Activated T-cell treated with anti-CD3 and anti-CD28 coated beads, Interleukin-2, amount 50 U/mL, for 72 hours (primary cell): ENCODE measurements at places on chromosomes 12 and 14. TPM values are rescaled to one million over a fixed set of nuclear protein-coding genes. Genes with fewer than 3 reads are reported as not detected.

The RPS6KA5 gene
- 30.3 TPM for total RNA-seq

The CABP1 gene
- not detected for total RNA-seq

The PLEKHG7 gene
- not detected for total RNA-seq

The DDX51 gene
- total RNA-seq = 18.3 TPM

The TTC6 gene
- total RNA-seq = not detected

The MAP3K9 gene
- total RNA-seq = 7.5 TPM

The KLHL42 gene
- total RNA-seq = 10.7 TPM

The TEX52 gene
- total RNA-seq = 0.48 TPM

GRCh38 chr12:49293056-49293956 lies 1.6 kb upstream of the PRPH start:
- no peaks in the 10 kb centered on the region for H3K36me3 ChIP-seq
- DNase-seq = no peak
- H3K4me3 ChIP-seq = no peak overlapping the region
- no peak overlapping the region for H3K27ac ChIP-seq
- H3K27me3 ChIP-seq = peaks cover 44% of the 10 kb centered on the region

GRCh38 chr14:23167116-23167847 lies 16.2 kb downstream of the SLC7A8 start:
- no peaks in the 10 kb centered on the region for H3K36me3 ChIP-seq
- DNase-seq = no peak
- no peaks in the 10 kb centered on the region for H3K4me1 ChIP-seq
- H3K27ac ChIP-seq = no peak overlapping the region
- H3K27me3 ChIP-seq = no peaks in the 10 kb centered on the region

- H3K4me3 ChIP-seq = peak overlapping the region; percentile 91
- H3K27me3 ChIP-seq = no peaks in the 10 kb centered on the region
- peaks cover 8% of the 10 kb centered on the region for H3K36me3 ChIP-seq
- DNase-seq = no peak
- H3K27ac ChIP-seq = no peak overlapping the region
Measured at GRCh38 chr12:124929649-124930419, 15.4 kb upstream of the UBC start.

- H3K36me3 ChIP-seq = no peaks in the 10 kb centered on the region
- H3K4me1 ChIP-seq = no peaks in the 10 kb centered on the region
- no peak for DNase-seq
- peaks cover 5% of the 10 kb centered on the region for H3K27me3 ChIP-seq
- no peak overlapping the region for H3K4me3 ChIP-seq
Measured at GRCh38 chr12:77166696-77167095, 101.3 kb upstream of the E2F7 start.

DNA sequence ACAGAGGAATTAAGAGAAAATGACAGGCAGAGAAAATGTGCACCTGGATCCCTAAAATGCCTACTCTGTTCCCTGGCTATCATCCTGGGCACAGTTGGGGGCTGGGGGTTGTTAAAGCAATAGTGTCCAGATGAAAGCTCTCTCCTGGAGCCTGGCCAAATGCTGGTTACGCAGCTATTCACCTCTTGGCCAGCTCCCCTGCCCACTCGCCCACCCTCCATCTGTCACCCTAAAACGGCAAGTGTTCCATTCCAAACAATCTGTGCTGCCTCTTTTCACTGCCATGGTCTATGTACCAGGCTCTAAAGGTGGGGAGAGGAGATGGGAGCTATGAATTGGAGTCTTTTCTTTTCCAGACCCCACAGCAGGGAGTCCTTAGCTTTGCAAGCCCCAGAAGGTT lies 24.7 kb upstream of the NPFF start:
- H3K4me3 ChIP-seq = no peak overlapping the region
- H3K27ac ChIP-seq = no peak overlapping the region
- DNase-seq = no peak
- H3K36me3 ChIP-seq = peaks cover 7% of the 10 kb centered on the region

GRCh38 chr14:26577711-26578110 lies 20.1 kb downstream of the NOVA1 start:
- H3K36me3 ChIP-seq = no peaks in the 10 kb centered on the region
- no peak overlapping the region for H3K27ac ChIP-seq
- H3K4me3 ChIP-seq = no peak overlapping the region
- DNase-seq = no peak

GRCh38 chr12:95877622-95878021 lies 18.9 kb downstream of the SNRPF start:
- no peaks in the 10 kb centered on the region for H3K27me3 ChIP-seq
- H3K4me1 ChIP-seq = no peaks in the 10 kb centered on the region
- no peak overlapping the region for H3K27ac ChIP-seq

DNA sequence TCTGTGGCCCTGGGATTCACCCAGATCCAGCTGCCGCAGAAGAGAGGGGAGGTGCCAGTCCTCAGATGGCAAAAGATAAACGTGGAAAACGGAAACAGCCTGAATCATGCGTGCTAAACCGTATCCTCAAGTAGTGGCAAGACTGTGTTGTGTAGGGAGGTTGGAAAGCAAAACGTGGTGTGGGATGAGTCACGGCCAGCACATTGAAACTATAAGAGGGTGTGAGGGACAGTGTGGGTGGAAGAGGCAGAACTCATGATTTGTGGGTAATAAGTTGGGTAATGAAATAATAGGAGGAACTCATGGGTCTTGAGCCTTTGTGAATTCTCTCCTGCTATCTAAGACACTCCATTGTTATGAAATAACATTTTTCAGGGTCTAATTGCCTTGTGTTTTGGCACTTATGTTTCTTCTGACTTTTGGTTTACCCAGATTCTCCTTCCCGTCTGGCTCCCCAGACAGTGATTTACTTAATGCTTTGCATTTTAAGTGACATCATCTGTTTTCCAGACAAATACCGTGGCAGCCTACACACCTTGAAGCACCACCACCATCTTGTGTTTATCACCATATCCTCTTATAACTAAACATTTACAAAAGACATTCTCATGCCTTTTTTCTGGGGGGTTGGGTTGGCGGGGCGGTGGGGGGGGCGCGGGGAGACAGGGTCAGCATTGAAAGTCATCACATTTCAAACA lies 62.3 kb upstream of the PTCSC3 start:
- no peaks in the 10 kb centered on the region for H3K36me3 ChIP-seq
- peak; percentile 3 for DNase-seq
- H3K27ac ChIP-seq = no peak overlapping the region
- H3K4me1 ChIP-seq = no peaks in the 10 kb centered on the region
- H3K27me3 ChIP-seq = peaks cover 32% of the 10 kb centered on the region

GRCh38 chr14:56811593-56812363 lies 1.5 kb upstream of the OTX2 start:
- H3K27ac ChIP-seq = no peak overlapping the region
- H3K27me3 ChIP-seq = peaks cover 78% of the 10 kb centered on the region
- peaks cover 11% of the 10 kb centered on the region for H3K36me3 ChIP-seq
- no peak for DNase-seq
- no peak overlapping the region for H3K4me3 ChIP-seq
- H3K4me1 ChIP-seq = peaks cover 27% of the 10 kb centered on the region

DNA sequence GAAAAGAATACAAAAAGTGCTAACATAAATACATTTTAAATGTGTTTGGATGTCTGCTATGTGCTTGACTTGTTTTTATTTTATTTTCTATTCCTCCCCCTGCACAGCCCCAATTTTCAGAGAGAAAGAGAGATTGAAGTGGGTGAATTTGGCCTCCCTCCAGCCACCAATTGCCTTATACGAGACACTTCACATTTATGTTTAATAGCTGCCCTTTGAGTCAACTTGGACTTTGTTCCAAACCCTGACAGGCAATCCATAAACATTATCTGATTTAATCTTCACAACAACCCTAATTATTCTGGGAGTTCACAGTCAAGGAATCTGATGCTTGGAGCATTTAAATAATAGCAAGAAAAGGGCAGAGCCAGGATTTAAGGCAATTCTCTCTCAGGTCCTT lies 161.7 kb downstream of the SLC15A4 start:
- no peaks in the 10 kb centered on the region for H3K36me3 ChIP-seq
- no peak for DNase-seq
- H3K4me1 ChIP-seq = no peaks in the 10 kb centered on the region
- H3K27me3 ChIP-seq = peaks cover 4% of the 10 kb centered on the region

DNA sequence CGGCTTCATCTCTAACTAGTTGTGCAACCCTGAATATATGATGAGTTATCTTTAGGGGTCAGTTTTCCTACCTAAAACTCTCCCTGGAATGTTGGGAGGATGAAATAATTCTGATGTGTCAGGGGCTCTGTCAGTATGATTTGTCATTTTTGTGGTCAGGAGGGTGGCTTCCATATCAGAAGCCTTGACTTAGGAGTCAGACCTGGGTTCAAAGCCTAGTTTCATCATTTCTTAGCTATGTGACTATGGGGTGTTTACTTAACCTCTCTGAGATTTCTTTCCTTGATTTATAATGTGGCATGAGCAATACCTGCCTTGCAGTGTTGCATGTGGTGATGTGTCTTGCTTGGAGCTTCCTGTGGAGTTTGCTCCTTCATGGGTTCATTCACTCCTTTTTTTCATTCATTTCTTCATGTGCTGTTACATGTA lies 146.8 kb downstream of the CHST11 start:
- peaks cover 36% of the 10 kb centered on the region for H3K4me1 ChIP-seq
- H3K27ac ChIP-seq = peak overlapping the region; percentile 76
- H3K4me3 ChIP-seq = peak overlapping the region; percentile 74

DNA sequence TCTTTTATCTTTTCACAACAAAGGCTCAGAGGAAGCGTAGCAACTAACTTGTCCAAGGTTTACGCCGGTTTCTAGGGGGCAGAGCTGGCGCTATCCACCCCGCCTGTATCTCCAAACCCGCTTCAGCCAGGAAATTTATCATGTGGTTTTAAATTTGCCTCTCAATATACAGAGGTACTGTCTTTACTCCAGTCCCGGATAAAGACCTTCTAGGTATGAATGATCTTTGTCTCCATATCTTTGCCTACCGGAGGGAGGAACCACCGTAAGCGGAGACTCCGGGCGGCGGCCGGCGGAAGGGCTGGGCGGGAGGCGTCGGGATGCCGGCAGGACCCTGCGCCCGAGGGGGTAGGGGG lies 693 bp upstream of the RIMKLB start:
- H3K27ac ChIP-seq = no peak overlapping the region
- peak overlapping the region; percentile 92 for H3K4me3 ChIP-seq
- DNase-seq = no peak
- H3K4me1 ChIP-seq = peaks cover 24% of the 10 kb centered on the region
- peaks cover 22% of the 10 kb centered on the region for H3K27me3 ChIP-seq

GRCh38 chr12:122420471-122421162 lies 1.9 kb downstream of the CLIP1 start:
- peak; percentile 26 for DNase-seq
- H3K4me1 ChIP-seq = peaks cover 55% of the 10 kb centered on the region
- H3K27me3 ChIP-seq = no peaks in the 10 kb centered on the region
- peaks cover 1% of the 10 kb centered on the region for H3K36me3 ChIP-seq

DNA sequence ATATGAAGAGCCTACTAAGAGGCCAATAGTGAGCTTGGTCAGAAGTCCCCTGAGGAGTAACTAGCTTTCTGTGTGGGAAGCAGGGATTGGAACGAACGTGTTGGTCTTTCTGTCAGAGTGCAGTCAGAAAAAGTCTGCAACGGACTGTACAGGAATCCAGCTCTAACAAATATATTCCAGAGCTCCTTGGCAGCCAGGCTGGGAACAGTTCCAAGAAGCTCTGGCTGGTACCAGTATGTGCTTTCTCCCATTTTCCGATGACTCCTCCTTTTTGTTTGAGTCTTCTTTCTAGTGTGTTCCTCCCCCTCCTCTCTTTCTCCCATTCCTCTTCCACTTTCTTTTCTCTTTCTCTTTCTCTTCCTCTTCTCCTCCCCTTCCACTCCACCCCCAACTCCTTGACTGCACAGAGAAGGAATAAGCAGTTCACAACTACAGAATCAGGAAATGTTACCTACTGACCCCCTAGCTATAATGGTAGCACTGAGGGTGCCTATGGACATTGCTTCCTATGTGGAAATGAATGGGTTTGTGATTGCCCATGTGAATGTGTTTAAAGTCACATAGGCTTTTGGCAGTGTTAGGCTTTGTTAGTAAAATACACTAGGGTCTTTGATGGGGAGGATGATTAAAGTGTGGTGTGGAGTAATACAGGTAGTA lies 59.9 kb downstream of the TTLL5 start:
- H3K27me3 ChIP-seq = no peaks in the 10 kb centered on the region
- H3K4me3 ChIP-seq = no peak overlapping the region
- H3K36me3 ChIP-seq = peaks cover 11% of the 10 kb centered on the region
- no peak overlapping the region for H3K27ac ChIP-seq
- no peak for DNase-seq

- no peak overlapping the region for H3K4me3 ChIP-seq
- no peak overlapping the region for H3K27ac ChIP-seq
- H3K4me1 ChIP-seq = peaks cover 25% of the 10 kb centered on the region
- peaks cover 27% of the 10 kb centered on the region for H3K27me3 ChIP-seq
- DNase-seq = no peak
- no peaks in the 10 kb centered on the region for H3K36me3 ChIP-seq
Measured at GRCh38 chr12:6067152-6067916, 57.1 kb downstream of the VWF start.

- peak within 1 kb of the TSS; percentile 94 for H3K4me3 ChIP-seq
- H3K27me3 ChIP-seq = peaks cover 95% of the 10 kb centered on the region
- peaks cover 9% of the 10 kb centered on the region for H3K36me3 ChIP-seq
- peak; percentile 73 for DNase-seq
- peaks cover 39% of the 10 kb centered on the region for H3K4me1 ChIP-seq
Measured at GRCh38 chr12:114684098-114684869, at the start of gene TBX3. TSS of gene TBX3 (minus strand) at chr12:114684175. CDS start at chr12:114683200, 975 bp downstream.

GRCh38 chr12:106910202-106910601 lies 45.5 kb upstream of the TMEM263 start:
- H3K4me1 ChIP-seq = peaks cover 34% of the 10 kb centered on the region
- peaks cover 20% of the 10 kb centered on the region for H3K27me3 ChIP-seq
- H3K4me3 ChIP-seq = no peak overlapping the region
- DNase-seq = no peak
- no peaks in the 10 kb centered on the region for H3K36me3 ChIP-seq

DNA sequence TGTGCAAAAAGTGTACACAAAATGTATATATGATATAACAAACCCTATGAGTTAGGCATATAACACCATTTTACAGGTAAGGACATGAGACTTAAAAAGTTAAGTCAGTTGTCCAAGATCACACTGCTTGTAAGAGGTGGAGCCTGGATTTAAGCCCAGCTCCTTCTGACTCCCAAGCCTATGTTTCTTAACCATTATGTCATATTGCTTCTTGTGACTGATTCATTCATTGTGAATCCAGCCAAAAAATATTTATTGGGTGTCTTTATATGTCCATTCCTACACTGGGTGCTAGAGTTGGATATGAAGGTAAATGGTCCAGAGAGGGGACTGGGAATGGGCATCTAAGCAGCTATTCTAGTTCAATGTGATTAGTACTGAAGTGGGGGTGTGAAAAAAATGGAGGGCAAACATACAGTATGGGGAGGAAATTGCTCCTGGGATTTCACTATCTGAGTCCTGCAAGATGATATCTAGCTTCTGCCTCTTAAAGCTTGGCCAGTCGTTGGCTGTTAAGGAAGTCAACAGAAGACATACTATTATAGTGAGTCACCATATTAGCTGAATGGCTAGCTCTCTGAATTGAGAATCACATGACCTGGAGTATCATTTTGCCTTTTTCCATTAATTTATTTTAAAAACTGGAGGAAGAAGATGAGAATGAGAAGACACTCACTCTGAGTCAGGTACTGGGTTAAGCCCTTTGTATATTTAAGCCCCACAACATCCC lies 28.8 kb downstream of the PAX9 start:
- peaks cover 7% of the 10 kb centered on the region for H3K27me3 ChIP-seq
- H3K36me3 ChIP-seq = no peaks in the 10 kb centered on the region
- no peak overlapping the region for H3K27ac ChIP-seq
- H3K4me1 ChIP-seq = no peaks in the 10 kb centered on the region
- DNase-seq = no peak

GRCh38 chr12:59843260-59843843 lies 247.5 kb downstream of the SLC16A7 start:
- H3K27ac ChIP-seq = no peak overlapping the region
- no peak for DNase-seq
